GM12864 (cell line): ENCODE measurements at places on chromosomes 2 and 18.

- no peak for DNase-seq
Observed at GRCh38 chr2:205675861-205676516, 6.3 kb upstream of the NRP2 start.

- DNase-seq: no peak
Observed at GRCh38 chr2:202765436-202765835, 106.1 kb downstream of the ICA1L start.

GRCh38 chr18:24841536-24841935 lies 381.1 kb downstream of the HRH4 start:
- DNase-seq: no peak

DNA sequence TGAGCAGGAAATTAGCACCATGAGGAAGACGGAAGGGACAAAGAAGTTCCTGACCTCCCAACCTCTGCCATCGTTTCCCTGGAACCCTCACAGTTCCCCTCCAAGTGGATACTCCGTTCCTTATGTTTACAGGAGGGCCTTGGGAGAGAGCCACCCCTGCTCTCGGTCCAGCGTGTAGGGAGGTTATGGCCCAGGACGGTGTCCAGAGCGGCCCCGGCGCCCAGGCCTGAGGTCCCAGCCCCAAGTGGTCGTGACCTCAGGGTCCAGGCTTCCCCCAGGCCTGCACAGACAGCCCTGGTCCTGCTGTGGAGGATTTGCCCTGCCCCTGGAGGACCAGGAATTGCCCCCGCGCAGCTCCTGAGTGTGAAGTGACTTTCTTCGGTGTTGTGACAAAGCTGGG lies 61.8 kb upstream of the RBM44 start:
- DNase-seq: no peak

- DNase-seq: no peak
Observed at GRCh38 chr18:72637299-72637698, 93.2 kb upstream of the CBLN2 start.

DNA sequence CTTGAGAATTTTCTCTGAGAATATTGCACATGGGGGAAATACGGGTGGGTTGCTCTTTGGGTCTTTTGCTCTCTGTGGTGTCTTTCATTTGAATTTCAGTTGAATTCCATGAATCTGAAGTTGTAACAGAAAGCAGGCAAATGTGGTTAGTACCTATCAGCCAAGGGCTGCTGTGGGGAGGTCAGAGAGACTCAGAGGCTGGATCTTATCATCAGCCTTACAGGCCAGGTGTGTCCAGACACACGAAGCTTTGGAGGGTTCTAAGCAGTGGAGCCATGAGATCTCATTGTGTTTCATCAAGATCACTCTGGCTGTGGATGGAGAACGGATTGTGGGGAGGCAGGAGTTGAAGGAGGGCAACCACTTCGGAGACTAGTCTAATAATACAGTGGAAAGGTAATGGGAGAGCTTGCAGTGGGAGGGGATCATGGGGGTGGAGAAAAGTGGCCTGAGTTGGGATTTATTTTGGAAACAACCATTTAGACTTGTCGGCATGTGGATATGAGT lies 68.1 kb downstream of the GNAL start:
- DNase-seq: no peak

- no peak for DNase-seq
Observed at GRCh38 chr2:18848646-18849045, 259.3 kb upstream of the NT5C1B start.

- no peak for DNase-seq
Observed at GRCh38 chr2:66057844-66058243, 377.1 kb upstream of the MEIS1 start.

- DNase-seq: no peak
Observed at GRCh38 chr2:1422716-1423285, 9.5 kb downstream of the TPO start.

DNA sequence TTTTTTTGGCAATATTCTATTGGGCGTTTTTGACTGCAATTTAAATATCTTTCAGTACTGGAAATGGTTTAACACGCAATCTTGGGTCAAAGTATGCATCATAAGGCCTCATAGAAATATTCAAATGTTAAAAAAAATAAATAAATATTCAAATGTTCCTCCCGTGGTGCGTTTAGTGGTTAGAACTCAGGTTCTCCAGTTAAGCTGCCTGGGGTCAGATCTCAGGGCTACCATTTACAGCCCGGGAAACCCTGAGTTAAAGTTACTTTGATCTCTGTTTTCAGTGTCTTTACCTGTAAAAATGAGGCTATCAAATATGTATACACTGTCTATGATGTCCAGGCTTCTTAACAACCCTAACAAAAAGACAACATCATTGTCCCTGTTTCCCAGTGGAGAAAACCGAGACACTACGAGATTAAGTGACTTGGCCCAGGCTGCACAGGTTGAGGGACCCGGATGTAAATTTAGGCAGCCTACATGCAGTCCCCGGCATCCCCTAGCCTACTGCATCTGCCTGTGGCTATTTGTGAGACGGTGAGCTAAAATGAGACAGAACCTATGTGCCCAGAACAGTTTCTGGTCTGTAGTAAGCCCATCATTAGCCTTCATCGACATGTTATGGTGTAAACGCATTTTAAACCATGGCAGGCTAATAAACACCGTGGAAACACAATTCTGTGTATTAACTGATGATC lies 1.7 kb downstream of the FHL2 start:
- DNase-seq: no peak

GRCh38 chr2:217071416-217071815 lies 211.6 kb upstream of the TNP1 start:
- DNase-seq: no peak

GRCh38 chr2:124289615-124290014 lies 264.5 kb downstream of the CNTNAP5 start:
- DNase-seq: no peak

GRCh38 chr2:221200184-221200839 lies 371.8 kb downstream of the EPHA4 start:
- DNase-seq: no peak

DNA sequence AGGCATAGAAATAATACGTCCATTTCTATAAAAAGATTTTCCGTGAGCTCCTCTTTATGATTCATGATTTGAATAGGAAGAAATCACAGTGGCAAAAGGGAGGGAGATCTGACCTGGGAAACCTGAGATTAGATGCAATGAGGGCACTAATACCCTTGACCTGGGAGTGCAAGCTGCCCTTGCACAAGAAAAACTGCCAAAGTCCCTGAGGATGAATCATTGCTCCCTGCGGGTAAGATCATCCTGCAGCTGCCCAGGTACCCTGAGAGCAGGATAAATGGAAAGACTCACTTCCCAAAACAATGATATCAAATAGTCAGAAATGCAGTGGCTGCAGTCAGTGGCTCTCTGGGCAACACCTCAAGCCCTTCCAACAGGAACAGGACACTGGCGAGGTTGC lies 11.6 kb downstream of the FHL2 start:
- DNase-seq: no peak

DNA sequence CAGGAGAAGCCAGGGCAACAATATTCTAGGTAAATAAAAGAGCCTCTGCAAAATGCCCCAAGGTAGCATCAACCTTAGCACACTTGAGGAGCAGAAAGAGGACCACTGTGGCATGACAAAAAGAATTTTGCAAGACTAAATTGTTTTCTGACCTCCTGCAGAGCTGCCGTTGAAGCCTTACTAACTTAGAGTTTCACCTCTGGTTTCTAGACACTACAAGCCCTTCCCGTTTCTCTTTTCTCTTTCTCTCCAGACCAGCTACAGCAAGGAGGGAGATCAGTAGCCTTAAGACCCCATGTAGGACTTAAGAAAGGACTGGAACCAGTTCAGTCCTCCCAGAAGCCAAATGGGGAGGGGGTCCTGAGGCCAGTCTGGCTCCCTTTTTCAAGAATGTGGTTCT lies 73.3 kb upstream of the SP3 start:
- peak; percentile 43 for DNase-seq

DNA sequence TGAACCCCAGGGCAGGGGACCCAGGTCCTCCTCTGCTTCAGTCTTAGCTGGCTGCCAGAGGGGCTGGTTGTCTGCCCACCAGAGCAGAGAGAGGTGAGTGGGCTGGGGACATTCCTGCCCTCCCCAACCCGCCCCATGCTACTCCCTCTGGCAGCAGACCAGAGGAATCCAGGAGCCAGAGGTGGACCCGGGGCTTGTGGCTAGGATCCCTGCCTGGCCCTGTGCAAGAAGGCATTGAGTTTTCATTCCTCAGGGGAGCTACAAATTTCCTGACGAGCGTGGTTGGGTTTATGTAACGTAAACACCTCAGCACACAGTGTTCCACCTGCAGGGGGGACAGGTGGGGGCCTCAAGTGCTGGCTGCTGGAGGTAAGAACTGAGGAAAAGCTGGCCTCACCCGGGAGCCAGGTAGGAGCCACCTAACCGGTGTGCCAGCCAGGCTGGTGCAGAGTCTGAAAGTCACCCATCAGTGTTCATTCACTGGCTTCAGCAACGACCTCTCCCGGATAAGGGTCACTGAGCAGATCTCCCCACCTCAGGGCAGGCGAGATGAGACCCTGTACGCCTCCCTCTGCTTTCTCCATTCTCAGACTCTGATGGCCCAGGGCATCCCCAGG lies 246.8 kb downstream of the DYSF start:
- DNase-seq: no peak

DNA sequence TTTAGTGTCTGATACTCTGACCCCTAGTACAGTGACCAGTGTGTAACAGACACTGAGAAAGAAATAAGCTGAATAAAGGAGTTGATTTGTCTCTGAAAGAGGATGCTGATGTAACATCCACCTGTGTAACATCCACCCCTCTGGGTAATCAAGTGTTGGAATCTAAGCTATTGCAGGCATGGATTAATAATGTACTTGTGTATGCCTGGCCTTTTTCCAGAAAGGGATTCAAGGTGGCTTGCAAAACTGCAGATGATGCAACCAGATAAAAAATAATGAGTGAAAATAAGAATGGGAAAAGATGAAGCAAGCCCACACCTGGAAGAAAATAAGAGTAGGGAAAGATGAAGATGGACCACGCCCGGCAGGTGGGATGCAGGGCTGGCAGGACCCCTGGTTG lies 48.2 kb upstream of the FOXI3 start:
- no peak for DNase-seq

- DNase-seq: no peak
Observed at GRCh38 chr18:21703241-21703820, 1.2 kb downstream of the ABHD3 start.

DNA sequence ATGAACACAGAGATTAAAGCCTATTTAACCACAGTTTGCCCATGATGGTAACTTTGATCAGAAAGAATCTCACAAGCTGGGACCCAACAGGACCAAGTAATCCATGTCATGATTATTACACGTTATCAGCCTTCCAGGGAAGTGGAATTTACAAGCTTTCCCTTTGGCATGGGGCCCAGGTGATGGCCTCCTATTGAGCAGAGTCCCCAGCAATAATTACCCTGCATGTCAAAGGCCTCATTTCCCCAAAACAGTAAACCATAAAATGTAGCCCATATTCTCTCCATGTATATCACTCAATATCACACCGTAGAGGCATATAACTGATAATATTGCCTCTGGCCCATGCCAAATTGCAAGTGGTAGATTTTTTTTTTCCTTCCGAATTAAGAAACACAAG lies 38.9 kb downstream of the PRKRA start:
- DNase-seq: no peak

DNA sequence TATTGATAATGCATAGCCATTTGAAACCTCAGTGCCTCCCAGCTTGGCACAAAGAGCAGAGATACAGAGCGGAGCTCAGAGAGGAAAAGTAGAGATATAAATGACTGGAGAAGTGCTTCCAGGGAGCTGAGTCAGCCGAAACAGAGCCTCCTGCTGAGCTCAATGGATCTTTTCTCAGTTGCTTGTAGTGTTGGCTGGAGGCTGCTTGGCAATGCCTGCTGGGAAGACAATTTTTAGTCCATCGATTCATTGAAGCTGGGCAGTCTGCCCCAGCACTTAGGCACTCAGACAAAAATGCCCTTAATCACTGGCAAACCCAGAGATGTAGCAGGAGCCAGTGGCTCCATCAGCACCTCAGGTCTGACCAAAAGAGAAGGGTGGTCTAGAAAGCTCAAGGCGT lies 81.3 kb upstream of the SETBP1 start:
- no peak for DNase-seq

DNA sequence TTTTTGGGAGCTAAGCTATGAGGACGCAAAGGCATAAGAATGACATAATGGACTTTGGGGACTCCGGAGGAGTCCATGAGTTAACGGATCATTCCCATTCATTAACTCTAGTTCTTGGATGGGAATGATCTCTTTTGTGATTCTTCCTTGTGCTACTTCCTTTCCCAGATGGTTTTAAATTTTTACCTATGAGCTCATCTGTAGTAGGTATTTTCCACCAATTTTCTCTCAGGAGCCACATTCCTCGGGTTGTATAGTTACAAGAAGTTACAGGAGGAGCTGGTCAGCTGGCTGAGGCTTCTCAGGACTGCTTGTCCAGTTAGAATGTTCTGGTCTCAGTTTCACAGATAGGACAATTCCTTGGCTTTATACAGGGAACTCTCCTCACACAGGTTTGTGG lies 42.9 kb upstream of the LPIN2 start:
- DNase-seq: no peak

GRCh38 chr2:64711252-64711800 lies 57.6 kb upstream of the SERTAD2 start:
- no peak for DNase-seq

DNA sequence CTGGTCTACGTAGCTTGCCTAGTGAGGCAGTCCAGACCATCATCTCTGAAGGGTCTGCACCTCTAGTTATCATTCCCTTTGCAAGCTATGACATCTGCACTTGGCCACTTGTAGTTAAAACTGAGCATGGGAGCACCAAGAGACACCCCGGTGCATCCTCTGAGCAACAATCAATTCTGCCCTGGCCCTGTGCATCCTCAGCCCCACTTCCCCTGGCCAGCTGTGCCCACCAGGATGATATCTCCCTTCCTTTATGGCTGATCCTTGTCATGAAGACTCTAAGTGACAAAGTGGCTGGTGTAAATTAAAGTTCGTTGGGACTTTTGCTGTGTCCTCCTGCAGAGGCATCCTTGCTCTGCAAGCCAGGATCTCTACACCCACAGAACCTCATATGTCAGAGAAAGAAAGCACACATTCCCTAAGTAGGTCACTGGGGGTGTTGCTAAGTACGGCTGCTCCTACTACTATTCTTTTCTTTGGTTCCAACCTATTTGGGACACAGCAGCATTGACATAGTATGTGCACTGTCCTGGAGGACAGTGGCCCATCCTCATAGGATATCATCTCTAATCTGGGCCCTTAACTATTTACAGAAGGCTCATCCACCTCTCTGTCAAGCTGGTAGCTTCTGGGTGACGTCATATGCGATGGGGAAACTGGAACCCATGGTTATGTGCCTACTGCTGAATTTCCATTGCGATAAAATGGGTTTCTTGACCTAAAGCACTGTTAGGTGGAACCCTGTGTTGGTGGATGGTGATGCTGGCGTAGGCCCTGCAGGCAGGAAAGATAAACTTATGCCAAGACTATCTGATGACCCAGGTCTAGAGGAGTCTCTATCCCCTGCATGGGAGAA lies 384.3 kb upstream of the ID2 start:
- DNase-seq: no peak

- DNase-seq: no peak
Observed at GRCh38 chr2:216994353-216994854, 134.5 kb upstream of the TNP1 start.

- no peak for DNase-seq
Observed at GRCh38 chr2:96500385-96501066, 4.6 kb downstream of the NEURL3 start.

DNA sequence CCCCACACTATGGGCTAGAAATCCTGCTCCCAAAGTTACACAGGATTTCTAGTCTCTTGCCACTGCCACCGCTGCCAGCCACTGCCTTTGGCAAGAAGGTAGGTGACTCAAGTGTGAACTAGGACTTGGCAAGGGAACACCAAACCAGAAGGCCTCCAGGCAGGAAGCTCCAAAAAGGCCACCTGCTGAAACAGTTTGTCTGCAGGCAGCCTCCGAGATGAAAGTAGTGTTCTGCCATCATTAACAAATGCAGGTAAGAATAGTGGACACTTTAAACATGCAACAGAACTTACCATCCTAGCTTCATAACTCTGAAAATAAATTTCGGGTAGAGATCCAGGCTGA lies 3.9 kb downstream of the ANKRD44 start:
- DNase-seq: no peak
